ENCODE measurements at places on chromosomes 16 and 17. TPM values are rescaled to one million over a fixed set of nuclear protein-coding genes. Genes with fewer than 3 reads are reported as not detected.
A peak's percentile ranks its signal among the peaks of the same experiment; 100 is the strongest.

GRCh38 chr17:28902819-28903545 lies at the start of gene DHRS13:
Gene DHRS13, minus strand, starts transcription at chr17:28903079. Its CDS starts 135 bp downstream, at chr17:28902944.
- DNase-seq, result peak; percentile 97

NMRAL1 gene
- 139 TPM for total RNA-seq

DNA sequence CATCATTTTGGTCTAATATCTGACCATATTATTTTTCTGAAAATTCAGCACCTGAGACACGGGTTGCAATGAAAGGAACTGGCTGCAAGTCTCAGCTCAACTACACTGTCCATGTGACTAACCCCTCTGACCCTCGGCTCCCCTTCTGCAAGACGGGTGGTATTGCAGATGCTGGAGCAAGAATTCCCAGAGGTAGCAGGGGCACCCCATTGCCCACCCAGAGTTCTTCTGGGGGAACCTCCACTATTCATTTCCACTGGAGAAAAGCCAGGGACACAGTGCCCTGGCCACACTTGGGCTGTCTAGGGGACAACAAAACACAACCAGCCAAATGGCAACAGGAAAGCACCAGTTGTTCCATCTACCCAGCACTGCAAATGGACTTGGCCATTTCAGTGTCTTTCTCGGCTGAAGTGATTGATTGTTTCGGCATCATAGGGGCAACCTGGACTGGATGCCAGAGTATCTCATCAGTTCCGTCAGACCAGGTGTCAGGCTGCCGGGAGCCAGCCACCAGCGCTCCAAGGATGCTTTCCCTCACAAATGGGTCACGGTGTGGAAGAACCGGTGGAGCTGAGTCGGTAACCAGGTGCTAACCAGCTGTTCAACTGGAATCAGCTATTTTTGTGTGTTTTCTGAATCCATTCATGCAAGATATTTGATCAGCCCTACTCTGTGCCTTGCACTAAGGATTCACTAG lies 58.1 kb downstream of the C16orf78 start:
- DNase-seq, result no peak

DNA sequence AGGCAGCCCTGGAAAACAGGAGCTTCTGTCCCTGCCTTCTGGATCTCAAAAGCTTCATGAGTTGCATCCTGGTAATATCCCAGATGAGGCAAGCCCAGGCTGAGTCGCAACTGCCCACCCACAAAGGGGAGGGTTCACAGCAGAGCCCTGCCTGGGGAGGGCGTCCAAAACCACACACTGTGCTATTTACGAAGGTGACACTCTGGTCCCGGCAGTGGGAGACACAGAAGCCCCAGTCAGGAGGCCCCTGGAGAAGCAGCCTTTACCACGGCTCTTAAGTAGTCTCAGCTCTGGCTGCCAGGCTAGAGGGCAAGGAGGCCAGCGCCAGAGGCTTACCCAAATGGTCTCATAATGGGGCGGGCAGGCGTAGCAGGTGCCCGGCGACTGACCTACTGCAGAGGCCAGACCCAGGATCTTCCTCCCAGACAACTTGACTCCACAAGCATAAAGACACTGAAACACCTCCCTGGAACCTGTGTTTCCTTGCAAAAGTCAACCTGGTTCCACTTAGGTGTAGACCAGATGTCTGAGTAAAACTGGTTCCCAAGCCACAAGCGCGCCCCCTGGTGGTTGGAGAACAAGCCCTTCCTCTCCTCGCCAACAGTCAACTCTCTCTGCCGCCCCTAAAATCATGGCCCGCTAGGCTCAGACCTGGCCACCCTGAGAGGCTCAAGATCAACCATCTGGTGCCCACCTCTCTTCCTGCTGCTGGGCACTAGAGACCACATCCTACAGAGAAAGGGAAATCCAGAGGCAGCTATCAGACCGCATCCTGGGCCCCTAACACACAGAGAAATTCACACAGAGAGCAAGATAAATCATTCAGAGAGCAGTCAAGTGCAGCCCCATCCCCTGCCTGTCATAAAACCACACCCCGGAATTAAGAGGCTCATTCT lies 5.2 kb downstream of the AXIN2 start:
- peak; percentile 75 for DNase-seq

DNA sequence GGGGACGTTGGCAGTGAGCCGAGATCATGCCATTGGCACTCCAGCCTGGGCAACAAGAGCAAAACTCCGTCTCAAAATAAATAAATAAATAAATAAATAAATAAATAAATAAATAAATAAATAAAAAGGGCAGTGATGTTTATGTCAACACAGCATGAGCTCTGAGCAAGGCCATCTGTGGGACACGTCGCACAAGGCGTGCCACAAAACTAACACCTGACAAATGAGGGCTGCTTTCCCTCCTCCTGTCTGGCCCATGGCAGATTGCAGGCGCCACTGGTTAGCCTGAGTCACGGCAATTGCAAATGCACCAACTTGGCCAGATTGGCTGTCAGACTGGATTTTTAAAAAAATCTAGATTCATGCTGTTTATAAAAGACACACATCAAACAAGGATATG lies 25.9 kb upstream of the SPNS3 start:
- peak; percentile 41 for DNase-seq
